ENCODE measurements at places on chromosomes 6 and 20. TPM values are rescaled to one million over a fixed set of nuclear protein-coding genes. Genes with fewer than 3 reads are reported as not detected.

The LINC00237 gene
- polyA plus RNA-seq: not detected

The OTOR gene
- 0.25 TPM for polyA plus RNA-seq

The NRN1 gene
- polyA plus RNA-seq: 18.7 TPM

The SNX5 gene
- 107 TPM for polyA plus RNA-seq

The UBE2C gene
- 50.4 TPM for polyA plus RNA-seq

The PRICKLE4 gene
- 4.3 TPM for polyA plus RNA-seq

The MPC1 gene
- 98.0 TPM for polyA plus RNA-seq

DNA sequence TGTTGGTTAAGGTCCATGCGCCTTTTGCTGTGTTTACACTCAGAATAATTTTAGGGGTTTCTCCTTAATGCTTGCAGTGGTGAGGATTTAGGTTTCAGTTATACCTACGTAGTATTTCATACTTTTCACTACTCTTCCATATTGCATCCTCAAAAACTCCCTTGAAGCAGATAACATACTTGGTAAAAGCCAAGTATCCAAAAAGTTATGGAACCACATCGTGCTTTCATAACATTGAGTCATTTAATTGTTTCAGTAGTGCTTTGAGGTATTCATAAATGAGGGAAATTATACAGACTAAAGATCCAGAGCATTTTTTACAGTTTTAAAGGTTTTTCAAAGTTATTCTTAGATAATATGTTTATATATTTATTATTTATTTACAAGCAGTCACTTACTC, 4.0 kb upstream of the ATXN1 start:
- no peaks in the 10 kb centered on the region for H3K27me3 ChIP-seq
- H3K36me3 ChIP-seq: no peaks in the 10 kb centered on the region
- DNase-seq: no peak
- peaks cover 10% of the 10 kb centered on the region for H3K4me1 ChIP-seq
- no peak overlapping the region for H3K4me3 ChIP-seq
- H3K27ac ChIP-seq: no peak overlapping the region

GRCh38 chr6:150418827-150419594, 50.2 kb downstream of the IYD start:
- H3K4me1 ChIP-seq: peaks cover 4% of the 10 kb centered on the region
- H3K27me3 ChIP-seq: no peaks in the 10 kb centered on the region
- peak; percentile 85 for DNase-seq
- H3K36me3 ChIP-seq: no peaks in the 10 kb centered on the region
- peak overlapping the region; percentile 77 for H3K27ac ChIP-seq
- peak overlapping the region; percentile 5 for H3K4me3 ChIP-seq

GRCh38 chr6:113989675-113990074, 18.7 kb upstream of the HDAC2 start:
- peaks cover 6% of the 10 kb centered on the region for H3K4me1 ChIP-seq
- no peak overlapping the region for H3K27ac ChIP-seq
- H3K36me3 ChIP-seq: no peaks in the 10 kb centered on the region
- no peaks in the 10 kb centered on the region for H3K27me3 ChIP-seq
- H3K4me3 ChIP-seq: no peak overlapping the region
- no peak for DNase-seq

- peak overlapping the region; percentile 81 for H3K27ac ChIP-seq
- DNase-seq: no peak
- no peaks in the 10 kb centered on the region for H3K36me3 ChIP-seq
- H3K27me3 ChIP-seq: no peaks in the 10 kb centered on the region
- H3K4me3 ChIP-seq: no peak overlapping the region
Observed at GRCh38 chr6:15550546-15551123, 112.2 kb downstream of the DTNBP1 start.

- H3K27ac ChIP-seq: no peak overlapping the region
- H3K27me3 ChIP-seq: no peaks in the 10 kb centered on the region
- H3K4me1 ChIP-seq: no peaks in the 10 kb centered on the region
- no peak overlapping the region for H3K4me3 ChIP-seq
- peaks cover 8% of the 10 kb centered on the region for H3K36me3 ChIP-seq
Observed at GRCh38 chr6:84193114-84193708, 34.2 kb downstream of the CEP162 start.

DNA sequence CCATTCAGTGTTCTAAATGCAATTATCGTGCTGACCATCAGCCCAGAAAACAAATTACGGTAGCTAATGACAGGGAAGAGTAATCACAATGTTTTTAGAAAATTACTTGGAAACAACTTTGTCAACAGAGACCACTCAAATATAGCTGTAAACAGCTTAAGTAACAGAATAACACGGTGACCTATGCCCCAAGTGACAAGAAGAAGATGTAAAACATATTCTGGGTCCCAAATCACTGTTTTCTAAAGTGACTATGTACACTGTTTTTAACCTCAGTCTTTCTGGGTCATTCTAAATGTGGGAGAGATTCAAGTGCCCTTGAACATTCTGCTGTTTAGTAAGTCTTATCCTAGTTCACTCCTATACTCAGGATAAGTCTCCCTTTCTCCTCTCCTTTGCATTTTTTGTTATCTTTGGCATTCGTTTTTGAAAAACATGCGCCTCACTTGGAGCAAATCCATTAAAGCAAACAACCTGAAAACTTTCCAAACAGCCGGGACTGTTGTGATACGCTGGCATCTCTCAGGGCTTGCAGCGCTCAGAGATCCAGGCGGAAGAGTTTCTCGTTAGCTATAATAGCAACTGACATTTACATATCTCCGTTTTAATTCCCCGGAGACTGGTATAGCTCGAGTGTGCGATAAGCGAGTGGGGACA, 114.5 kb upstream of the SOX4 start:
- no peak overlapping the region for H3K4me3 ChIP-seq
- H3K27ac ChIP-seq: no peak overlapping the region
- no peaks in the 10 kb centered on the region for H3K4me1 ChIP-seq
- DNase-seq: peak; percentile 53

GRCh38 chr20:32484958-32485769, 100.0 kb downstream of the NOL4L start:
- H3K4me3 ChIP-seq: peak overlapping the region; percentile 82
- H3K4me1 ChIP-seq: peaks cover 35% of the 10 kb centered on the region
- DNase-seq: peak; percentile 94
- no peaks in the 10 kb centered on the region for H3K27me3 ChIP-seq
- H3K27ac ChIP-seq: peak overlapping the region; percentile 94

DNA sequence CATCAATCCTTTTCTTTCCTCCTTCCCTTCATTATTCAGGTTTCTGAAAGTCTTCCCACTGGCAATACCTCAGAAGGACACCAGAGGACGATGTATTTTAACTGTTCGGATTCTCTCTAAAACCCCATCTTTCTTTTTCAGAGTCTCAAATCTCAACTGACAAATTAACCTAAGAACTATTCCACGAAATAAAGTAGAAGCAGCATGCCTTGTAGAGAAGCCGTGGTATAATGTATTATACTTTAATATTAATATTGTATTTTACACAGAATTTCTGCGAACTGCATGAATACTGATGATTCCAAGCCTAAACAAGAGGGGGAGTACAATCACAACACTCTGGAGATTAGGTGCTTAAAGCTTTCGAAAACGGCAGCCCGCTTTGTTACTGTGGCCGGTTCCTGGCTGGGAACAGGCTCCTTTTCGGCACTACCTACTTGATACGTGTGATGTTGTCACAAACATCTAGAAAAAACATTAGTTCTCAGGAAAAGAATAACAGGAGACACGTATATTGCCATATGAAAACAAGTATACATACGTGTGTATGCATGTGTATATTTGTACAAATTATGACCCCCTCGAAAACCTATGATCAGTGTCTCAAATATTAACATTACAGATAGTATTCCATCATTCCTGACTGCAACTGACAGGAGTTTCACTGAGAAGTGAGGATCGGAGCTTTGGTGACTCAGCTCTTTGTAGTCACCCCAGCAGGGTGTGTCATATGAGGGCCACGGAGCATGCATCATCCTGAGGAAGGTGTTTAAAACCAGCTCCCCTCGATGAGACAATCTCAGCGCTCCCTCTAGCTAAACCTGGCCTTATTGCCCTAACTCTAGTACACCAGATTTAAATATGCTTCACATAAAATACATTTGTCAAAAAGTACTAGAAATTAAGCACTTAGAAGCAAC, 319.7 kb upstream of the TCF21 start:
- H3K27ac ChIP-seq: no peak overlapping the region
- peak; percentile 84 for DNase-seq
- H3K4me1 ChIP-seq: no peaks in the 10 kb centered on the region
- H3K4me3 ChIP-seq: peak overlapping the region; percentile 42
- no peaks in the 10 kb centered on the region for H3K36me3 ChIP-seq

DNA sequence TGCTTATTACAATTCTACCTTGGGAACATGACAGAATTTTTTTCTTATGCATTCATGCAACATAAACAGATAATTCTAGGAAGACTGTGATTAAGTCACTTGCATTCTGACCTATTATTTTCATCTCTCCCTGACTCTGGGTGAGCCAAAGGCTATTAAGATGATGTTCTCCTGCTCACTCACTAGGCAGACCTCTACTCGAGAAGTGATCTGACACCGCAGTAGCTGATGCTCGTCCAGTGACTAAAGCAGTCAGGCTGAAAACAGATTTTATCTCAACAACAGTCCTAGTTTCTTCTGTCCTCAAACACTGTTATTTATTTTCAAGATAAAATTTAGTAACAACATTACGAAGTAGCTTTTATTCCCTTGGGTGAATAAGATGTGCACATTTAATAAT, 17.3 kb downstream of the NAA20 start:
- H3K4me3 ChIP-seq: no peak overlapping the region
- no peaks in the 10 kb centered on the region for H3K27me3 ChIP-seq

DNA sequence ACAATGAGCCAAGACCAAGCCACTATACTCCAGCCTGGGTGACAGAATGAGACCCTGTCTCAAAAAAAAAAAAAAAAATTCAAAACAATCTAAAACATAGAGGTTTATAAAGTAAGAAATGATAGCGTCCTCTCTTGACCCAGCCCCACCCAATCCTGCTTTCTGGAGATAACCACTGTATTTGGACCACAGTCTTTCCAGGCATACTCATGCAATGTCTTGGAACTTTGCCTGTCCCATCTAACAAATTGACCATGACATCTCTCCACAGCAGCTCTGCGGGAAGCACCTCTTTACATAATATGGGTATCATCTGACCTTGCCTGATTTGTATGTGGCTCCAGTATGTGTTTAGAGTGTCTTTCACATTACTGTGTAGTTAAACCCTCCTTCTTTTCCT, 9.1 kb upstream of the SHLD1 start:
- DNase-seq: no peak
- H3K4me3 ChIP-seq: no peak overlapping the region
- peaks cover 14% of the 10 kb centered on the region for H3K4me1 ChIP-seq
- H3K27ac ChIP-seq: no peak overlapping the region

DNA sequence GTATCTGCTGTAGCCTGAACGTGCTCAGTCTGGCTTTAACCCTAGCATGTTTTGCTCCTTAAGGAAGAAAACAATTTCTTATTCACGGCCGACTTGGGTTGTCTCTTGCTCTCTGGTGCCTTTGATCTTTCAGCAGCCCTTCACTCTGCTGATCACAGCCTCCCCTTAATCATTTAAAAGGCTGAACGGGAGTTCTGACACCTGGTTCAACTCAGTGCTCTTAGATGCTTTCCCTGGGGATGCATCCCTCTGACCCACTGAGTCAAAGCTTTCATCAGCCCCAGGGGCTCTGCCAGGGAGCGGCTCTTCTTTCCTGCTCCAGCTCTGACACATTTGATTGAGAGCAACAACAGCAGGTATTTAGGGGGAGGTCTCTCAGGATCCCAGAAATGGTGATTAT, 79.0 kb upstream of the FYN start:
- H3K27me3 ChIP-seq: no peaks in the 10 kb centered on the region
- DNase-seq: peak; percentile 22
- peak overlapping the region; percentile 42 for H3K27ac ChIP-seq
- peaks cover 25% of the 10 kb centered on the region for H3K4me1 ChIP-seq
- H3K4me3 ChIP-seq: no peak overlapping the region

GRCh38 chr6:134233180-134233955, 84.5 kb downstream of the SGK1 start:
- H3K36me3 ChIP-seq: no peaks in the 10 kb centered on the region
- H3K4me1 ChIP-seq: no peaks in the 10 kb centered on the region
- DNase-seq: peak; percentile 87
- no peak overlapping the region for H3K27ac ChIP-seq
- no peaks in the 10 kb centered on the region for H3K27me3 ChIP-seq

DNA sequence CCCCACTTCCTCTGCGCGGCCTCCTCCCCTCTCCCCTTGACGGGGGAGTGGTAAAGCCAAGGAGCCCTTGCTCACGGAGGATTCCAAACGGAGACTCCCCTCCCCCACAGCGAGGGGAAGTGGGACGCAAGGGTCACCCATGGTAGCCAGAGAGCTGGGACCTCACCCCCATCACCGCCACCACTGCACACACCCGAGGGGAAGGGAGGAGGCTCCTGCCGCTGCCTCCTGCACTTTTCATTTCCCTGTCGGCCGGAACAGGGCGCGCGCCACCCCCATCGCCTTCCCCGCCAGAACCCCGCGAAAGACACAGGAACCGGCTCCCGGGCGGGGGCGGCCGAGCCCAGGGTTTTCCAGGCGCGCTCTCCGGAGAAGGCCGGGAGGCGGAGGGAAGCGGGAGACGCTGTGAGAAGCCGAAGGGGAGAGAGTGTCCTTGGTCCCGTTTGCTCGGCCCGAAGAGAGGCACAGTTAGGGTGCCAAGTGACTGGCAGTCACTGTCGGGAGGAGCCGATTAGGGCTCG, 789 bp downstream of the CCND3 start:
- H3K27ac ChIP-seq: peak overlapping the region; percentile 81
- H3K4me1 ChIP-seq: peaks cover 52% of the 10 kb centered on the region
- peak; percentile 63 for DNase-seq
- H3K4me3 ChIP-seq: peak overlapping the region; percentile 95

DNA sequence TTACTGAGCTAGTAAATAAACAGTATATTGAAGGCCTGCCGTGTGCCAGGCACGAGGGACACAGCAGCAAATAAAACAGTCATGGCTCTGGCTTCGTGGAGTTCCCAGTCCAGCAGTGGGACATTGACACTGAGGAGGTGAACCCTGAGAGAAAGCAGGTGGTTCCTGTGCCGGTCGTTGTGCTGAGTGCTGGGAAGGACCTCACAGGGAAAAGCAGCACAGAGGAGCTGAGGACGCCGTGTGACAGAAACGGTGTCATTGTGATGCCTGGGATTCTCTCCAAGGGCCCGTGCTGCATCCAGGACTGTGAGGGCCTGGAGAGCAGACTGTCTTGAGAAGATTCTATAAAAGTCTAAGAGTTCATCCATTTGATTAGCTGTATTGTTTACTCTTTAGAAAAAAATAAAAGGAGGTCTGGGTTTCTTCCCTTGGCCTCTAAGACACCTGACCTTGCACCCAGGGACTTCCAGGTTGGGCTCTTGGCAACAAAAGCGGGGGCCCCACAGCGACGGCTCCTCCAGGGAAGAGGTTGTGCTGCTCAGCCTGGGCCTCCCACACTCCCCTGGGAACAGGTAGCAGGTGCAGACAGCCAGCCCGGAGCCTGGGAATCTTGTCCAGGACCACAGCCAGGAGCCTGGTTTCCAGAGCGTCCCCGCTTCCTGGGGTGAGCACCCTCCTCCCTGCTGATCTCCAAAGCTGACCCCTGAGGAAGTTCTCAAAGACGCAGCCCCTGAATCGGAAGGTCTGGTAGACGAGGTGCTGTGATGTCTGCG, 251.2 kb upstream of the PMEPA1 start:
- H3K27me3 ChIP-seq: peaks cover 4% of the 10 kb centered on the region
- H3K36me3 ChIP-seq: no peaks in the 10 kb centered on the region
- peaks cover 42% of the 10 kb centered on the region for H3K4me1 ChIP-seq
- no peak for DNase-seq
- no peak overlapping the region for H3K4me3 ChIP-seq

All from muscle of leg (tissue), 16 donors.